ENCODE measurements at places on chromosomes 2 and 18. TPM values are rescaled to one million over a fixed set of nuclear protein-coding genes. Genes with fewer than 3 reads are reported as not detected.

Gene SKA1
- total RNA-seq = 2.3 TPM

Gene GATA6
- 0.16 TPM for total RNA-seq

Gene PPIG
- 54.9 TPM for total RNA-seq

Gene IL1F10
- total RNA-seq = not detected

Gene ACMSD
- total RNA-seq = not detected

Gene DOCK10
- 8.3 TPM for total RNA-seq

Gene SLC5A7
- total RNA-seq = 0.94 TPM

Gene PTPRN
- 32.6 TPM for total RNA-seq

Gene LYPD6B
- total RNA-seq = 12.5 TPM

Gene COQ10B
- 31.7 TPM for total RNA-seq

Gene HOXD13
- total RNA-seq = not detected

Gene TGFA
- 14.2 TPM for total RNA-seq

Gene ALPG
- not detected for total RNA-seq

Gene KCNE4
- total RNA-seq = 3.7 TPM

Gene FSHR
- total RNA-seq = not detected

Gene TEX44
- not detected for total RNA-seq

Gene SRD5A2
- not detected for total RNA-seq

Gene SLC40A1
- total RNA-seq = 43.0 TPM

Gene MERTK
- 7.2 TPM for total RNA-seq

Gene IL36B
- not detected for total RNA-seq

Gene ANKRD30BL
- total RNA-seq = 27.9 TPM

Gene CSRNP3
- 246 TPM for total RNA-seq

Gene KATNAL2
- total RNA-seq = 2.0 TPM

Gene TXNDC2
- not detected for total RNA-seq

Gene DPY30
- 58.8 TPM for total RNA-seq

Gene PASK
- total RNA-seq = 11.9 TPM

Gene PPP1R1C
- 2.7 TPM for total RNA-seq

Gene SCN2A
- 219 TPM for total RNA-seq

Gene TSPYL6
- 0.31 TPM for total RNA-seq

All from occipital lobe (tissue), 3 donors.